ENCODE measurements at places on chromosomes 1 and 21.
A peak's percentile ranks its signal among the peaks of the same experiment; 100 is the strongest.

GRCh38 chr1:67434491-67434890, 4.3 kb upstream of the SERBP1 start:
- DNase-seq = no peak

DNA sequence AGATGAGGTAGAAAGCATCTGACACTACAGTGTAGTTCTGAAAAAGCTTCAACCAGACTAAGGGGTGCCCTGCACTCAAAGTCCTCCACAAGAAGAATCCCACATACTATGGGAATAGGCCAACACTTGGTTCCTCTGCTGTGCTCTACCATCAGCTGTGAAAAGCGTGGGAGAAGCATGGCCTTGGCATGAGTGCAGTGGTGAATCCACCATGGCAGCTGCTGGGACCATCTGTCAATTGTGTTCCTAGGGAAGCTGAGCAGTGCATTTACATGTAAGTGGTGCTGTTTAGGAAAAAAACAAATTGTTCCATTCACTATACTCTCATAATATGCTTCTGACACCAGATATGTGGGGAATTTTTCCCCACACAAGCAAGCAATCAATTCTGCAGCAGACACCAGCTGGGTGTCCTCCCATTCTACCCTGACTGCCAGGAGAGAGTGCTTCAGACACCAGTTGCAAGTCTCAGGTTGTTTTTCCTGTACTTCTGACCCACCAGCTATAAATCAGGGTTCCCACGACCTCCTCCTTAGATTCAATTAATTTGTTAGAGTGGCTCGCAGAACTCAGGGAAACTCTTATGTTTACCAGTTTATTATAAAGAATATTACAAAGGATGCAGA, 230.8 kb upstream of the CHRM3 start:
- no peak for DNase-seq

GRCh38 chr1:155934936-155935590, 850 bp upstream of the KHDC4 start:
- no peak for DNase-seq

GRCh38 chr21:30152792-30153191, 13.8 kb downstream of the CLDN17 start:
- DNase-seq = no peak

GRCh38 chr1:8704866-8705506, 112.5 kb downstream of the RERE start:
- no peak for DNase-seq

GRCh38 chr1:168187177-168187576, 8.4 kb downstream of the TIPRL start:
- DNase-seq = no peak

GRCh38 chr1:44784094-44785028, 3.6 kb downstream of the BEST4 start:
- DNase-seq = no peak

- DNase-seq = no peak
Observed at GRCh38 chr1:21670059-21670881, 1.1 kb upstream of the RAP1GAP start.

GRCh38 chr21:29091033-29091432, 17.6 kb upstream of the CCT8 start:
- DNase-seq = no peak

DNA sequence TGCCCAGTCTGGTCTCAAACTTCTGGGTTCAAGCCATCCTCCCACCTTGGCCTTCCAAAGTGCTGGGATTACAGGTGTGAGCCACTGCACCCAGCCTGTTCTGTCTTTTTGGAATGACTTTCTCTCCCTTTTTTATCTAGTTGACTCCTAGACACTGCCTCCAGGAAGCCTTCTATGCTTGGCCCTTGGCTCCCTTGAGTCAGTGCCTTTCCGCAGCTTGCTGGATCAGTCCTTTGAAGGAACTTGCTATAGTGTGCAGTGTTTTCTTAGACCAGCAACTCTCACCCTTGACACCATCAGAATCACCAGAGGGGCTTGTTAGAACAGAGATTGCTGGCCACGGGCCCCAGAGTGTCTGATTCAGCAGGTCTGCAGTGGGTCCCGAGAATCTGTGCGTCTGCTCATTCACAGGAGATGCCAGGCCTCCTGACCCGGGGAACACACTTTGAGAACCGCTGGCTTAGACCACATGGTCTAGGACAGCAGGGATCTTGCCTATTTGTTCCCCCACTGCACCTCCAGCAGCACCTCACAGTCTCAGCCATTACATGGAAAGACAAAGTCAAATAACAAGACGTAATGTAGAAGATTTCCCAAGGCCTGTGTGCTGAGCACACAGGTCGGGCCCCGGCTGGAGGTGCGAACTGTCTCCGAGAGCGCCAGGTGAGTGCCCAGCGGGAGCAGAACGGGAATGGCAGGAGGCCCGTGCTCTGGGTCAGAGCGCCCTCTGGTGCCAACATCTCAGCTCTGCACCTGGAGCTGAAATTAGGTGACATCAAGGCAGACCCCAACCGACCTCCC, 27.4 kb upstream of the CTPS1 start:
- DNase-seq = peak; percentile 20

- no peak for DNase-seq
Observed at GRCh38 chr1:66283622-66284041, 250.3 kb upstream of the SGIP1 start.

DNA sequence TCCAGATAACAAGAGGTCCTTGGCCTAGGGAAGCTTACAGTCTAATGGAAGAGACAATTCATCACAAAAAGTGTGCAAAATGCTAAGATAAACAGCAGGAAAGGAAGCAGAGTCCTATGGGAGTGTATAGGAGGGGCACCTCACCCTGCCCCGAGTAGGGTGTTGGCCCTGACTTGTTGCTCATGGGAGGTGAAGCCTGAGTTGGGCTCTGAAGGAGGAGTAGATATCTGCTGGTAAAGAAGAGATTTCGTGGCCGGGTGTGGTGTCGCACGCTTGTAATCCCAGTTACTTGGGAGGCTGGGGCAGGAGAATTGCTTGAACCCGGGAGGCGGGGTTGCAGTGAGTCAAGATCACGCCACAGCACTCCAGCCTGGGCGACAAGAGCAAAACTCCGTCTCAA, 18.6 kb upstream of the GPR37L1 start:
- no peak for DNase-seq

DNA sequence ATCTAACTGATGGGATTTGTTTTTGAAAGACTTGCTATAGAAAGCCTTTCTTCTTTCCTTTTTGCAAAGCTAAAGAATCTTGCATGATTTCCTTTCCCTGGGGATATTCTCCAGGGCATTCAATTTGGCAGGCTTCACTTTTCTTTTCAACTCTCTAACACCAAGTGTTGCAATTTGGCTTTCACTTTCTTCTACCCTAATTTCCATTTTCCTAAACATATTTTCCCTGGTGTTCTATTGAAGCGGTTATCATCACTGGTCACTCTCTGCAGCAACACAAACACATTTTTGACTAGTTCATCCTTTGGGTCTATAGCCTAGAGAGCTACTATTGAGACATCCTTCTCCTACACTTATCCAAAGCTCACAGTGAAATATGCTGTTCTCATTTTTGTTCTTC, 424.5 kb downstream of the NEGR1 start:
- no peak for DNase-seq

DNA sequence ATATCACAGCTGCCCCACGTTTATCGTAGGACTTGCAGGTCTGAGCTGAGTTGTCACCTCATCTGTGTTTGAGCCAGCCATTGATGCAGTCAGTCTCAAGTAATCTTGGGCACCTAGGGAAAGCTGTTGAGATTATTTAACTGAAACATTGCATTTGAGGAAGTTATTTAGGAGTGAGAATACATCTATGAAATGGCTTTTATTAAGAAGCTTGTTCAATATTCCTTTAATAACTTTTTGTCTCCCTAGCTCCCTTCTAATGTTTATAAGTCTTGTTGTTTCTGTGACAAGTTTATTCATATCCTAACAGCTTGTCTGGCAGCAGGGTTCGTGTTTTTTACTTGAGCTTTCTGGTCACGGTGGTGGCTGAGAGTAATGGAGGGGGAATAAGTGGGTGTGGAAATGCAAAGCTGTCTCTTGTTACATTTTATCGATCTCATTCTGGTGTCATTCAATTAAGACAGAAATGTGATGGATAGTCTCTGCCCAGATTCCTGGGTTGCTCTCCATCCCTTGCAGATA, 555.9 kb downstream of the USP25 start:
- no peak for DNase-seq

DNA sequence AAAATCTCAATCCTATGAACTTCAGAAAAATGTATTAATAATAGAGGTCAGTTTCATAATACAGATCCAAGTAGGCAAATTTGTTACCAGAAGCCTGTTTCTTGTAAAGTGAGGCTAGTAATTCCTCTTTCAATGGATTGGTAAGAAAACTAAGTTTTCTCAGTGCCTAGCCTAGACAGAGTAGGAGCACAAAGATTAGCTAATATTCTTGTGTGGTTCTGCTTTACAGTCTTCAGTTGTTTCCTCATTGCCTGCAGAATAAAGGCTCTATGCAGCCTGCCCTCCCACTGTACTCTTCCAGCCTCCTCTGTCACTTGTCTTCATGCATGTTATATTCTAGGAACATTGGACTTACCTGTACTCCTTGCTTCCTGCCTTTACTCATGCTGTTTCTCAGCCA, 2.4 kb upstream of the PPP1R15B start:
- no peak for DNase-seq

GRCh38 chr1:187794561-187794960, 965.8 kb downstream of the PLA2G4A start:
- no peak for DNase-seq

DNA sequence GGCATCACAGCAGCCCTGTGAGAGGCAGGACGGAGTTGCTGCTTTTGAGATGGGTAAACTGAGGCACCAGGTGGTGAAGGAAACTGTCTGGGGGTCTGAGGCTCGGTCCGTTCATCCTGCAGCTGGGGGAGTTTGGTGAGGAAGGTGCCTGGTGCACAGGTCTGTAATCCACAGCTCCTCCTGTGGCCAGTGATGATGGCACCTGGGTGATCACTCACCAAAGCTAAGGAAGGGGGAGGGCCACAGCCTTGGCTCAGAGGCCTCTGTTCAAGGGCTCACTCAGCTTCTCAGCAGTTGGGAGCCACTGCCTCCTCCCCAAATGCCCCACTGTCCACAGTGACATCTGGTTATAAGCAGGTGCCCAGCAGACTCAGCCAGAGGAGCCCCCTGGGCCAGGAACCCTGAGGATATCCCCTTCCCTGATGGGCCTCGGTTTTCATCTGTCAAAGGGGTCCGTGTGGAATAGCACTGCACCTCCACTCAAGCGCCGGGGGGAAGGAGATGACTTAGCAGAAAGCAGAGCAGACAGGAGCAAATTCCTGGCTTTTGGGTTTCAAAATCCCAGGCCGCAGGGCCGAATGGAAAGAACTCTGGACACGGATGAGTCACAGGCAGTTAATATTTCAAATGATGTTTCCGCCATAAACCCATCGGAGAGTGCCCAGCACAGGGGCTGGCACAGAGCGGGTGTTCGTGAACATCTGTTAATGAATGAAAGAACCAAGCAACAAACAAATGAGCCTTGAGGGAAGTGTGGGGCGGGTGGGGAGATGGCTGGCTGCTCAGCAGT, 82.8 kb downstream of the DMRTB1 start:
- no peak for DNase-seq

DNA sequence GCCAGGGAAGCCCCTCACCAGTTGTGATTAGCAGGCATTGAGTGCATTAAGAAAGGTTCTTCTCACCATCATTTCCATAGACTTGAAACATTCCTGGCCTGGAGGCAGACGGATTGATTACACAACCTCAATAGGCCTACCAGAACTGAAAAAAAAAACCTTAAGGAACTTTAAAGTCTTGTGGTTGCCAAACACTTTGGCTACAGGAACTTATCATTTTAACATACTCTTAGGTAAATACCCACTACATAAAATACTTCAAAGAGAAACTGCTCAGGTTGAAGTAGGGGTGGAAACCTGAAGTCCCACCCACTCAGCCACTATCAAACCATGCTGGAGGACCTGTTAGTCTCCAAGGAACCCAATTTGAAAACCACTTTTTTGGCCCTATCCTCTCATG, 22.4 kb upstream of the HMGB4 start:
- no peak for DNase-seq

- no peak for DNase-seq
Observed at GRCh38 chr1:208219659-208220282, 24.4 kb downstream of the PLXNA2 start.

DNA sequence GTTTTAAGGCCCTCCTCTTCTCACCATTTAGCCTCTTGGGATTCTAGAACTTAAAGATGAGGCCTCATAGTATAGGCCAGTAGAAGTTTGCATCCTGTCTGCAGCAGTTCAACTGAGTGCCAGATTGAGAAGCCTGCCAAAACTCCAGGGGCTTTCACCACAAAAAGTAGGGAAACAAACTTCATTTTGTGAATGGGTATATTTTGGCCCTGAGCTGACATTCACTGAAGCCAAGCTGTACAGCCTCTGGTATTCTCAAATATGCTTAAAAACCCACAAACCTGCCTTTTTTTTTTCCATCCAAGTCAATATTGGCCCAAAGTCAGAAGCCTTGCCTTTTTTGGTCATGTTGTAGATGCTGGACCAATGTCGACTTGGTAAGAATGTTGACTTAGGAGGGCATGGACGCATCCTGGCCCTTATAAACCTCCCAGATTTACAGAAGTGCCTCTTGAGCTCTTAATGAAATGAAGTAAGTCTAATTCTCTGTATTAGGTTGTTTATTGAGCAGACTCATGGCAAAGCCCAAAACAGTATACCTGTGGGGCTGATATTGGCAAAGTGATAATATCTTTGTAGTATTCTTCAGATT, 337.5 kb downstream of the CHRM3 start:
- DNase-seq = no peak

DNA sequence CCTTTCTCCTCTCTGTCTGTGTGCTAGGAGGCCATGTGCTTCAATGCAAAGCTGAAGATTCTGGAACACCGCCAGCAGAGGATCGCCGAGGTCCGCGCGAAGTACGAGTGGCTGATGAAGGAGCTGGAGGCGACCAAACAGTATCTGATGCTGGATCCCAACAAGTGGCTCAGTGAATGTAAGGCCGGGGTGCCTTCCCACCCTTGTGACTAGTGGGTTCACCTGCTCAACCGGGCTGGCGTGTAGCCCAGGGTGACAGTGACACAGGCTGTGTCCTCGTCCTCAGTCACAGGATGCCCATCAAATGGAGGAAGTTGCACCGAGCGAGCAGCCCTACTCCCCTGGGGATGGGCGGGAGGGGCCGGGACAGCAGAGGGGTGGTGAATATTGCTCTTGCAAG, 544.1 kb downstream of the KIF26B start:
- no peak for DNase-seq

DNA sequence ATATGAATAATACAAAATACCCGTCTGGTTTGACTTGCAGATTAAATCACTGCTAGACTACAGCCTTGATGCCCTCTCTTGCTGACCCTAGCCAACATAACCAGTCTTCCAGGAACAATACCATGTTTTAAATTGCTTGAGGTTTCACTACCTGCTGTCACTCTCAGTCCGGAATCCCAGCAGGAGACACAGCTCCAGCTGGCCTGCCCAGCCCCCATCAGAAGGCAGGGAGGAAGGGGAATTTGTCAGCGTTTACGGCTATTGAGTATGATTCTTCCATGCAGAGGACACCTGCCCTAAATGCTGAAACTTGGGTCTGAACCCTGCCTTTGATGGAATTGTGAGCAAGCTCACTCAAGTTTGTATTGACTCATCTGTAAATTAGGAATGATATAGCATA, 33.0 kb downstream of the ZNF496 start:
- no peak for DNase-seq

Measured in NCI-H1417 treated with DMSO at 0.1 percent for 48 hours (cell line).